ELF-1 (cell line): ENCODE measurements at places on chromosomes 5 and 9.

- DNase-seq = no peak
These were observed 41.6 kb downstream of the TRIO start for GRCh38 chr5:14184725-14185124.

DNA sequence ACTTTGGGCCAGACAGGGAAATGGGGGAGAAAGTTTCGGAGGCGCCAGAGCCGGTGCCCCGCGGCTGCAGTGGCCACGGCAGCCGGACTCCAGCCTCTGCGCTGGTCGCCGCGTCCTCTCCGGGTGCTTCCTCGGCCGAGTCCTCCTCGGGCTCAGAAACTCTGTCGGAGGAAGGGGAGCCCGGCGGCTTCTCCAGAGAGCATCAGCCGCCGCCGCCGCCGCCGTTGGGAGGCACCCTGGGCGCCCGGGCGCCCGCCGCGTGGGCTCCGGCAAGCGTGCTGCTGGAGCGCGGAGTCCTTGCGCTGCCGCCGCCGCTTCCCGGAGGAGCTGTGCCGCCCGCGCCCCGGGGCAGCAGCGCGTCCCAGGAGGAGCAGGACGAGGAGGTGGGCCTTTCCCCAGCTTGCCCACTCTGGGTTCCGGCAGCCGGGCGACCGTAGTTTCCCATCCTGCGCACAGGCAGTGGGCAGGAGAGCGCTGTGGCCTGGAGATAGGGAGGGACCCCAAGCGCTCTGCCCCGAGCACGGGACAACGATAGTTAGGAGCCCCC is 516 bp downstream of the MAST4 start:
- no peak for DNase-seq

- DNase-seq = no peak
These were observed 732 bp downstream of the SNAPC3 start for GRCh38 chr9:15423231-15423985.

DNA sequence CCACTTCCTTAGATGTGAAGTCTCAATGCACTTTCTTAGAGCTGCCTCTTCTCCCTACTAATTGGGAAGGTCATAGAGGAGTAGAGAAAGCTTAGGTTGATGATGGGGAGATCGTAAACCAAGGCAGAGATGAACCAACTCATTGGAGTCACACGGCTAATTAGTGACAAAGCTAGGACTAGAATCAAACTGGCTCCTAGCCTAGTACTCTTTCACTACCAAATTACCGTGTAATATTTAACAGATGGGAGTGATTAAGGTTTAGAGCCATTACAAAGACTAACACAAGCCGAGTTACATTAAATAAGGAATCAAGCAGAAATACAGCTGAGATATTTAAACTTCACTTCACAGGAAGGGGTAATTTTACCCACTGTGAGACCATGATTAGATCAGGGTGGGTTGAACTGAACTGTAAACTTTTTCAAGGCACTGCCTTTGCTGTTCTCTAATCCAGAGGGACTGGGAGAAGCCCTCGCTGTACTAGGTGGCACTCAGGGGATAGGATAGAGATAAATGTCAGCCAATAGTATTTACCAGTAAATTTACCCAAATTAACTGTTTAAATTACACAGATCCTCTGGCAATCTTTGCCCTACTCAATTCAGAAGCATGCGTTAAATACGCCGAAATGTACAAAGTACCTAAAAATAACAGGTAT is 166.4 kb upstream of the PIK3R1 start:
- no peak for DNase-seq

GRCh38 chr5:147751-148150 is 43.5 kb upstream of the LRRC14B start:
- no peak for DNase-seq

- DNase-seq = no peak
These were observed 517.7 kb downstream of the DIRAS2 start for GRCh38 chr9:90124961-90125360.

- DNase-seq = no peak
These were observed 101.4 kb downstream of the ZFAND5 start for GRCh38 chr9:72263572-72263971.

GRCh38 chr9:109953813-109954497 is 174.0 kb downstream of the PALM2AKAP2 start:
- DNase-seq = no peak
